ENCODE measurements at places on chromosomes 2 and 18. TPM values are rescaled to one million over a fixed set of nuclear protein-coding genes. Genes with fewer than 3 reads are reported as not detected.

Gene PROKR1
- not detected for polyA plus RNA-seq

Gene RFX8
- polyA plus RNA-seq, result 2.3 TPM

Gene NOSTRIN
- not detected for polyA plus RNA-seq

- DNase-seq, result no peak
Measured at GRCh38 chr2:58067001-58067400, 20.4 kb downstream of the VRK2 start.

DNA sequence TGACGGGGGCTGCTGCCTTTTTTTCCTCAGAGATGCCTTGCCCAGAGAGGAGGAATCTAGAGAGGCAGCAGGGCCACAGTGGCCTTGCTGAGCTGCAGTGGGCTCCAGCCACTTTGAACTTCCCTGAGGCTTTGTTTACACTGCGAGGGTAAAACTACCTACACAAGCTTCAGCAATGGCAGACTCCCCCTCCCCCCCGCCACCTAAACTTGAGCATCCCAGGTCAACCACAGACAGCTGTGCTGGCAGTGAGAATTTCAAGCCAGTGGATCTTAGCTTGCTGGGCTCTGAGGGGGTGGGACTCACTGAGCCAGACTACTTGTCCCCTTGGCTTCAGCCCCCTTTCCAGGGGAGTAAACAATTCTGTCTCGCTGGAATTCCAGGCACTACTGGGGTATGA is 11.8 kb downstream of the SYT4 start:
- DNase-seq, result no peak

- peak; percentile 36 for DNase-seq
Measured at GRCh38 chr2:223093436-223094241, 41.6 kb downstream of the KCNE4 start.
